ENCODE measurements at places on chromosomes 3 and 15.

- no peak for DNase-seq
These were observed 75.0 kb upstream of the RNU6-1 start for GRCh38 chr15:67914537-67915460.

- no peak for DNase-seq
These were observed 746.3 kb downstream of the FHIT start for GRCh38 chr3:60504827-60505457.

GRCh38 chr3:129584631-129585030 is 21.8 kb downstream of the PLXND1 start:
- DNase-seq: no peak

DNA sequence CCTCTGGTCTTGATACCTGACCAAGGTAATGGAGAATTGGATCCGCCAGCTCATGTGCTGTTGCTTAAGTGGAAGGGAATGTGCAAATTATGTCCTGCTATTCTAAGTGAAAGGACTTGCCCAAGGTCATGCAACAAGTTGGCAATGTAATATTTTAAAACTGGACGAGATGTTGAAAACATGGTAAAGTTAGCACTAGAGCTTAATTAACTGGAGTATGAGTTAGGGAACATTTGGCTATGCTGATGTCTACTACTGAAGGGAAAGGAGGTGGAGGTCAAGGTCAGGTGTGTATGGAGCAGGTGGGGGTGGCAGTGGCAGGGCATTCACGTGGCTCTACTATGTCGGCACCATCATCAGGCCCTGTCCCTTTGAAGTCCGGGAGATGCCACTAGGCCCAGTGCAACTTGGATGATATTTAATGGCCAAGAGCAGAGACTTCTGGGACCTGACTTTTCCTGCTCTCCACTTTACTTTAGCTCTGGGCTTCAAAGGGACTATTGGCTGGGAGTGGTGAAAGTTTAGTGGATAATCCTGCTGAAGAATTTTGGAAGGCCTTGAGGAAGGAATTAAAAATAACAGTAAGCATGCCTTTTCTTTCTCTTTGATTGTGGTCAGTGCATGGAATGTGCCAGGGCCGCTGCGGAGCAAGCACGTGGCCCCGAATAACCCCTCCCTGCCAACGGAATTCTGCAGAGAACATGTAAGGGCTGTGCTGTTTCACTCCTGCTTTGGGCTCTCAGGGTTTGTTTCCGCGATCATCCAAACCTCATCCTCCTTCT is 14.9 kb downstream of the SMAD3 start:
- peak; percentile 74 for DNase-seq

DNA sequence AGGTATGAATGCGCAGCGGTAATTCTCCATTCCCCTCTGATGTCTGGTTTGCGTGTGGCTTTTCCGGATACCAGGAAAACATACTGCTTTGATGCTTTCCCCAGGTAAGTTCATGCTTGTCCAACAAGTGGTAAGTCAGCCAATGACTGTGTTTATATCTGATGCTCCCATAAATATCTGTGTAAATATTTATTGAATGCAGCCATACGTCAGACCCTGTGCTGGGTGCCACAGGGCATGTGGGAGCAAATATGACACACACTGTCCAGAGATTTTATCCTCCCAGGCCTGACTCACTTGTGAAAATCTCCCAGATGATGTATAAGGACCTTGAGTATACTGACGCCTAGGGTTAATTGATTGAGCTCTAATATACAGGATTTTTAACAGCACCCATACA is 29.6 kb upstream of the CEMIP start:
- no peak for DNase-seq

DNA sequence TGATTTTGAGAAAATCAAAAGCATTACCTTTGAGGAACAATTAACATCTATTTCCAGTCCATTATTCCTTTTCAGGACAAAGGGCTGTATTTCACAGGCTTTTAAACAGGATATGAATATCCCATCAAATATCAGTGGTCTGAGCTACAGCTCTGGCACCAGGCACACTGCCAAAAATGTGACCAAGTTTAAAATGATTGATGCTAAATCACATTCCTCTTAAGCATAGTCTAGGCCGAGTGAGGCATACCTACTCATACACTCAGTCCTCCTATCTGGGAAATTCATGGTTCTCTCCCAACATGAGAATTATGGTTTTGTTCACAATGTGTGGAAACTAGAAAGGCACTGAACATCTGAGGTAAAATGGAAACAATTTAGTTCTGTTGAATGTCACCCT is 683.5 kb downstream of the TUSC7 start:
- DNase-seq: no peak

DNA sequence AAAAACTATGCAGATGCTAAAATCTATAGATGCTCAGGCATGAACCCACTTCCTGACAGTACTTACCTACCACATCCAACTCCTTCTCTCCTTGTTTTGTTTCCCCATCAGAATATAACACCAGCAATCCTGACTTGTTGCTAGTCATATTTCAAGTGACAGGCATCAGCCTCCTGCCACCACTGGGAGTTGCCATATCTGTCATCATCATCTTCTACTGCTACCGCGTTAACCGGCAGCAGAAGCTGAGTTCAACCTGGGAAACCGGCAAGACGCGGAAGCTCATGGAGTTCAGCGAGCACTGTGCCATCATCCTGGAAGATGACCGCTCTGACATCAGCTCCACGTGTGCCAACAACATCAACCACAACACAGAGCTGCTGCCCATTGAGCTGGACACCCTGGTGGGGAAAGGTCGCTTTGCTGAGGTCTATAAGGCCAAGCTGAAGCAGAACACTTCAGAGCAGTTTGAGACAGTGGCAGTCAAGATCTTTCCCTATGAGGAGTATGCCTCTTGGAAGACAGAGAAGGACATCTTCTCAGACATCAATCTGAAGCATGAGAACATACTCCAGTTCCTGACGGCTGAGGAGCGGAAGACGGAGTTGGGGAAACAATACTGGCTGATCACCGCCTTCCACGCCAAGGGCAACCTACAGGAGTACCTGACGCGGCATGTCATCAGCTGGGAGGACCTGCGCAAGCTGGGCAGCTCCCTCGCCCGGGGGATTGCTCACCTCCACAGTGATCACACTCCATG is 65.3 kb downstream of the TGFBR2 start:
- DNase-seq: no peak

GRCh38 chr3:181741417-181741816 is 29.7 kb downstream of the SOX2 start:
- no peak for DNase-seq

DNA sequence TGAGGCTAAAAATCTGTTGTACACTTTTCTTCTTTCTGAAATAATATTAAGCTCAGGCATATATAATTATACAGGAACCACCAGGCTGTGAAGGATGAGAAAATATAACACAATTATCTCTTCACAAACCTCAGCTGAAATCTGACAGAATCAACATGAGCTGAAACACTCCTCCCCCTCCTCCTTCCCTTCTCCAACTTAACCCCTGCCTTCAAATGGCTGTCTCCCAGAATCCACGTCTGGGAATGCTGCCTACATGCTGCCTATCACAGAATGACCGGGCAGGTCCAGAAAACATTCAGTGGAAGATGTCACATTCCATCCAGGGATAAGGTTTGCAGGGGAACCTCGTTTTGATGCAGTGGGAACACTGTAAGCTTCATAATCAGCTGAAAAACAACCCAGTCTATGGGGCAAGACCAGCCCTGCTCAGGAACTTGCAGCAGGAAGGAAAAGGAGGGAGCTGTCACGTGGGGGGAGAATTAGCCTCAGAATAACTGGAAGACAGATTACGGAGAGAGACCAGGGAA is 44.0 kb upstream of the SEMA6D start:
- no peak for DNase-seq

- no peak for DNase-seq
These were observed 134.8 kb upstream of the IGF1R start for GRCh38 chr15:98513428-98513986.

DNA sequence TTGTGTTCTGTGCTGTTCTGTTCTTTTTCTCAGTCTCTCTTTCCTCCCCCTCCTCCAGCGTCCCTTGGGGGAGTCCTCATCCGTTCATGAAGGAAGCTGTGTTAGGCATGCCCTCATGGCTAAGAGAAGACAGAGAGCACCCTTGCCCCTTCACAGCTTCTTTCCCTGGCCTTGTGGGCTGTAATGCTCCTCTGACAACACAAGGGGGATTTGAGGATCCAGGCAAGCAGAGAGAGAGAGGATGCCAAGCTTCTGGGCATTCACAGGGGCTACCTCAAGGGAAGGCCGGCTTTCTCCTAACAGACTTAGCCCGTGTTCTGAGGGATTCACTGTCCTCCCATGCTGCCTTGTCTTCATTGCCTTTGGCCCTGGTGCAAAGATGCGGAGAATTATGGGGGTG is 389.5 kb downstream of the LRTM1 start:
- DNase-seq: no peak

- DNase-seq: no peak
These were observed 322.3 kb downstream of the GBE1 start for GRCh38 chr3:81439108-81439507.

GRCh38 chr15:100001405-100001804 is 268.2 kb upstream of the LYSMD4 start:
- peak; percentile 96 for DNase-seq

GRCh38 chr3:52551118-52551517 is 14.7 kb downstream of the UQCC5 start:
- DNase-seq: no peak

- DNase-seq: no peak
These were observed 128.4 kb upstream of the TP63 start for GRCh38 chr3:189502676-189503257.

GRCh38 chr15:86588413-86588812 is 508.7 kb downstream of the AGBL1 start:
- no peak for DNase-seq

DNA sequence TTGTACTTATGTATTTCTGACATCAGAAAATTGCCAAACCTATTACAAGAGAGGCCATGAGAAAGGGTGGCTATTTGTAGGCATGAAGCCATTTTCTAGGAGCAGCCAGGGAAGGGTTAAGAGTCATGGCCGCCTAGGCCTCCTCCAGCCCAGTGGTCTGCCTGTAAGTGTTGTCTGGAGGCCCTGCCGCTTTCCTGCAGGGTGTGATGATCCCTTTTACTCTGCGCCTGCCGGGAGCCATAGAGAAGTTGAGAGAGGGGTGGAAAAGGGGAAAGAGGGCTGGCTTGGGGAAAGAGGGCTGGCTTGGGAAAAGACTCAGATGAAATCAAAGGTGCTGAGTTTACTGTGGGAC is 29.1 kb upstream of the KCTD6 start:
- no peak for DNase-seq

GRCh38 chr3:59850417-59850816 is 800.6 kb upstream of the CFAP20DC start:
- no peak for DNase-seq

- peak; percentile 8 for DNase-seq
These were observed 15.9 kb downstream of the HPS3 start for GRCh38 chr3:149145356-149145755.

Data from MV-4-11 (cell line).